ENCODE measurements at places on chromosomes 7 and 10.

- no peak for DNase-seq
These were observed 854 bp downstream of the MTG1 start for GRCh38 chr10:133394801-133395221.

DNA sequence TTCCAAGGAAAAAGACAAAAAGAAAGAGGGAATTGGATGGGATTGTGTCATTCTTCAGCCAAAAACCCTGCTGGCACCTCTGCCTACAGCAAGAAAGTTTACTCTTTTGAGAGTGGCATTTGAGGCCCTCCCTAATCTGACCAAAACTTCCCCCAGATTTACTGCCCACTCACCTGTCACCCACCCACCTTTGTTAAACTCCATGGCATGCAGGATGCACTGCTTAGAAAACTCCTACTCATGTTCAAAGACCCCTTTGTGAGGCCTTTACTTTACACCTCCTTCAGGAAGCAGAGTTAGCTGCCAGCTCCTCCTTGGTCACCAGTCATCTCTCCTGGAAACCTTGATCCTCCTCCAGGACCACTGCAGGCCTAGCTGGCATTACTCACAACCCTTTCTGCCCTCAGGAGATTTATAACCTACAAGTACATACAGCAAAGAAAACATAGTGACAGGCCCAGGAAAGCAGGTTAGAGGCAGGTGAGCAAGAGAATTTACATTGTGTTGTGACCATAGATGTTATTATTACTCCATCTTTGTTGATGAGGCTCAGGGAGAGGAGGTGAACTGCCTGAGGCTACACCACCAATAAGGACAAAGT is 10.3 kb upstream of the PLAC9 start:
- no peak for DNase-seq

- DNase-seq, result no peak
These were observed 348.5 kb upstream of the PRKCQ start for GRCh38 chr10:6928586-6928985.

GRCh38 chr10:123413353-123413752 is 252.8 kb upstream of the GPR26 start:
- DNase-seq, result no peak

DNA sequence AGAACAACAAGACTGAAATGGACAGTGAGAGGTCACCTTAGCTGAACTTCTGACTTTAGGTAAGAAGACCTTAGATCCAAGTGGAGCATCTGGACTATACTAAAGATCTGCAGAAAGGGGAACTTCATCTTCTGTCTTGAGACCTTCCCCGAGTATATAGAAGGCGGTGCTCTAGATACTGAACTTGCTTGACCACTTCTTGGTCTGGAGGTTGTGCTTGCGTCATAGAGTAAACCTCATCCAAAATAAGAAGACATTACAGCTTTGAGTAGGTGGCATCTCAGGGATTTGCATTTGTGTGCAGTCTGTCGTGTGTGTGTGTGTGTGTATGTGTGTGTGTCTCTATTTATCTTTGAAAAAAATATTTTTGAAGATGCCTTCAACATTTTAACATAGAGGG is 157.5 kb downstream of the CHN2 start:
- no peak for DNase-seq

- no peak for DNase-seq
These were observed 716.5 kb upstream of the GRM3 start for GRCh38 chr7:85927226-85927625.

GRCh38 chr7:19105546-19105945 is 11.9 kb downstream of the TWIST1 start:
- DNase-seq, result no peak
